ENCODE measurements at places on chromosomes 3 and 15.
A peak's percentile ranks its signal among the peaks of the same experiment; 100 is the strongest.

GRCh38 chr3:88408935-88409334 lies 259.2 kb downstream of the C3orf38 start:
- no peak for DNase-seq

- DNase-seq = peak; percentile 70
Observed at GRCh38 chr15:26083457-26083856, 220.3 kb upstream of the ATP10A start.

DNA sequence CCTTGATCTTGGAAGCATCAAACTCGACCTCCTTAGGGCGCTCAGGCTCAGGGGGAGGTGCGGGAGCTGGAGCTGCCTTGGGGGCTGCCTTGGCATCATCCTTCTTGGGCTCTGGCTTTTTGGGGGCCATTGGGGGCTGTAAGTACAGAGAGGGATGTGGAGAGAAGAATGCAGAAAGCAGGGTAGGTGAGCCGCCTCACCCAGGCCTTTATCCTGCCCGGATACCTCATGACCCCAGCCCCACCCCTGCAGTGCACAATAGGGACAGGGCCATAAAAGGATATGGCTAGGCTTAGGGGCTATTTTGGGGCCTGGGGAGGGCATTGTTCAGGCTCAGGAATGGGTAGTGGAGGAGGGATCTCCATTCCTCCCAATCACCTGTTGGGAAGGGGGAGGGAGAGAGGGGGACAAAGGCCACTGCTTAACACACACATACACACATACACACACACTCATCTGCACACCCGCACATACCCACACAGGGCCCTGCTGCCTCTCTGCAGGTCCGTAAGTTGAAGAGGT lies at the start of gene MYL3:
Gene MYL3 (minus strand): TSS at position 184 of the 522 bp plus-strand sequence. CDS start 54 bp downstream, at position 130.
- no peak for DNase-seq

- DNase-seq = no peak
Observed at GRCh38 chr3:195186041-195186709, 84.8 kb downstream of the XXYLT1 start.

DNA sequence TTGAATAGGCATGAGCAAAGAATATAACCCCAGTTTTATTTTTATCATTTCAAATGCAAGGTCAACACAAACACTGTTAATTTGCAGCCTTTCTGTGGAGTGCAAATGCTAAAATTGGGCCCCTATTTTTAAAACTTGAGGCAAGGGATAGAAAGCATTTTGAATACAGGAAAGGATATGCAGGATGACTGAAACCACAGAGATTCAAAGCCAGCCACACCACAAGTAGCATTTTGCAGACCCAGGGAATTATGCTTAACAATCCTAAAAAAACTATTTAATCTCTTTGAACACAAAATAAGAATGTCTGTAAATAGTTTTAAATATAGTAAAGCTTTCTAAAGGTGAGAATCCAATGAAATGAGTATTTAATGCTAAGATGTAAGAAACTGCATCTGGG lies 62.9 kb upstream of the TRPC1 start:
- DNase-seq = no peak

DNA sequence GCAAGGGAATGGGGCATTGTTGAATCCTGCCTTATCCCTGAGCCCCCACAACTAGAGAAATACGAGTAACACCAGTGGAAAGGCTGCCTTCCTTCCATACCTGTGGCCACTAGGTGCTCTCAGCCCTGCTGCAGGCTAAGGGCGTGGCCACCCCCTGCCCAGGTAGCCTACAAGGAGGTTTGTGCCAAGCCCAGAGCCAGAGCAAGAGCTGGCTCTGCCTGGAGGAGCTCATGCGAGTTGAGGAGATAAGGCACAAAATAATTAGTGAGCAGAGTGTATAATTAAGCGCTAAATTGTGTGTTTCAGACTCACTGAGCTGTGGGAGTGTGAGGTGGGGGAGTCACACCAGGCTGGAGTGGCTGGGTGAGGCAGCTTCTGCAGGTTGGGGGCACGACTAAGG lies 49.2 kb downstream of the TPRA1 start:
- no peak for DNase-seq

DNA sequence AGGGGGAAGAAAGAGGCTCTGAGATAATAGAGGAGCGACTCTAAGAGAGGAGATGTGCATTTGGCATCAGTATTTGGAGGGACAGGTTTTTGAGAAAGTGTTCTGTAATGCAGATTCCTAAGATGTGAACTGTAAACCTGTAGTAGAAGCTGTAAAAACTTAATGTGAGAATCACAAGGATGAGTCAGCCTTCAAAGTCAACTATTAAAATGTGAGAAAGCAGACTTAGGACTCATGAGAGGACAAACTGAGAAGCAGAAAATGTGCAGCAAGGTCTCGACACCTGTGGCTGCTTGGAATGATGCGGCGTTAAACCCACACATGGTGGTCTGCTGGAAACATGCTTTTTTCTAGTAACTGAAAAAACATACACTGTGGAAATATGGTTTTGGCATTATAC lies 36.0 kb downstream of the USP13 start:
- DNase-seq = no peak

DNA sequence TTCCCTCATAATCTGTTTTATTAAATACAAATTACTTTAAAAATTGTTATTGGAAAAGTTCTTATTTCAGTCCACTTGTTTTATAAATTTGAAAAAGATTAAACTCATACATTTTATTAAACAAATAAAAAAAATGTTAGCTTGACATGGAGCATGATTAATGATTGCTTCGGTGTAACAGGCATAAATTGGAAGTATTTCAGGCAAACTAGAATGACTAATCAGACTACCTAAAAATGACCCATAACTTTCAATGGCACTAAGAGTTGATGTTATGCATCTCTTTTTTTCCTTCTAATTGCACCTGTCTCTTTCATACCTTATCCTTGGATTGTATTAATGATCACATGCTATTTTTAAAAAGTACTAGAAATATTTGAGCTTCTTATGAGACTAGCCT lies 343.3 kb downstream of the ZNF385D start:
- DNase-seq = no peak

- peak; percentile 11 for DNase-seq
Observed at GRCh38 chr3:170054204-170054603, 16.4 kb downstream of the GPR160 start.

GRCh38 chr3:128879991-128880390 lies 571 bp downstream of the ACAD9 start:
- no peak for DNase-seq

DNA sequence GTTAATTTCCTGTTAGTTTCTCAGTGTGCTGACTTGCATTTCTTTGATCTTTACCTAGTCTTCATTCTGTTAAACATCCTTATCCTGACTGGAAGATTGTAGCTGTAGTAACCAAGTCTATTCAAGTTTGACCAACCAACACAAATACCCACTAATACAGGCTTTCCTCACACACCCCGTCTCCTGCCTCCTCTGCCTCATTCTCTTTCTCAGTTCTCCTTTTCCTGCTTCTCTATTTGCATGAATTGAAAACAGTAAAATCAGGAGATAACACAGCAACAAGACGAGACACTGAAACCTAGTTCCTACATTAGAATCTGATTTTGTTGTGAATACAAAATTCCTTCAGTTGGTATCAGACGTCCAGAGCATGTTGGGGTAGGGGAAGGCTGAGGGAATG lies 116.9 kb upstream of the ARPP21 start:
- DNase-seq = no peak

DNA sequence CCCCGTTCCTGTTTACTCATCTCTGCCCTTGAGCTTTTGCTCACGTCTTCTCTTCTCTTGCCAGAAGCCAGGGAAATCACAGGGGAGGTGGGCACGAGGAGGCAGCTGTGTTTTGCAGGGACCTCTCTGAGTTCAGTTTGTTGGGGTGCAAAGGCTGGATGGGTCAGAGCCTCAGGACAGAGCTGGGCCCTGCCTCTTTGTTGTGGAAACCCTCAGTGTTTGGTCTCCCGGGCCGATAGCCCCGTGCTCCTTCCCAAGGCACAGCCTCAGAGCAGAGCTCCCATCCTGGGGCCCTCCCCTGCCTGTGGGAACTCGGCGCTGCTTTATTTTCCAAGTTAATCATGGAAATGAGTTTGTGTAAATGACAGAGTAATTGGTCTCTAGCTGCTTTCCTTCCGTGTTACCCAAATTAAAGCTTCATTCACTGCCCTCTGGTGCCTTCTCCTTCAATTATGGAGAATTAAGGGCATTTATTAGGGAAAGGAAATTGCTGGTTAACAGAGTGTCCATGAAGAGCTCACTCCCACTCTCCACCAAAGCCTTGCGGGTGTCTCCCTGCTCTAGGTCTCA lies 40.9 kb downstream of the BDH1 start:
- DNase-seq = no peak

DNA sequence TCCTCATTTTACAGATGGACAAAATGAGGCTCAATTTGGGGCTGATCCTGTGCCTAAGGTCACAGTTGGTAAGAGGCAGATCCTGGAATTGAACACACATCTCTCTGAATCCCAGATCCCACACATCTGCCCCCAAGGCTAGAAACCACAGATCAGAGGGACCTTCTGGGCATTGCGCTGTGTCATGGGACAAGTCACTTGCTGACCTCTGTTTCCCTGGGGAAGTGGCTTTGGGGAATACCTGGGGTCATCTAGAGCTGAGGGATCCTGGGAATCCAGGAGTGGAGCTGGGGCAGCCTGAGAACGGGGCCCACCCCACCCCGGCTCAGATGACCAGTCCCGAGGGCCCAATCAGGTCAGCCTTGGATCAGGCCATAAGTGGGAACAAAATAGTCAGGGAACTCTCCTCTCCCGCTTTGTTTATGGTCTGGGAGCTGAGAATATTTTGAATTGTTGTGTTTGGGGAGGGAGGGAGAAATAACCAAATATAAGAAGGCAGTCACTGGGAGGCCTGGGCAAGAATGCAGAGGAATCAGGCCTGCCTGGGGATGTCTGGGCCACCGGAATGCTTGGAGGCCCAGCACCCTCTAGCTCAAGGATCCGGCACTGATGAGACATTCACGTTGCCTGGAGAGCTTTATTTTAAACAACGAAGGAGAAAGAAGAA lies 8.8 kb upstream of the SLC6A6 start:
- no peak for DNase-seq

GRCh38 chr3:65578861-65579260 lies 459.9 kb downstream of the MAGI1 start:
- no peak for DNase-seq

GRCh38 chr3:181189556-181189955 lies 200.0 kb upstream of the DNAJC19 start:
- DNase-seq = no peak

DNA sequence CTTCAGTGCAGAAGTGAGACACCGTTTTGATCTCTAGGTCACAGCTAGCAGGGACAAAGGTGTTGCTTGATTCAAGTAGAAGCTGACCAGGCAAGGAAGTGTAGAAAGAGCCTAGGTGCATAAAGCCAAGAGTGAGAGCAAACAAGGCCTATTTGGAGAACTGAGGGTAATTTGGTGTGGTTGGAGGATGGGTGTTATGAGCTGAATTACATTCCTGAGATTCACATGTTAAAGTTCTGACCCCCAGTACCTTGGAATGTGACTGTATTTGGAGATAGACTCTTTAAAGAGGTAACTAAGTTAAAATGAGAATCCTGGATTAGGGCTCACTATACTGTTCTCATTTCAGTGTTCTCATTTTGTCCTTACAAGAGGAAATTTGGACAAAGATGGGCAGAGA lies 191.3 kb downstream of the ZMAT3 start:
- DNase-seq = no peak

DNA sequence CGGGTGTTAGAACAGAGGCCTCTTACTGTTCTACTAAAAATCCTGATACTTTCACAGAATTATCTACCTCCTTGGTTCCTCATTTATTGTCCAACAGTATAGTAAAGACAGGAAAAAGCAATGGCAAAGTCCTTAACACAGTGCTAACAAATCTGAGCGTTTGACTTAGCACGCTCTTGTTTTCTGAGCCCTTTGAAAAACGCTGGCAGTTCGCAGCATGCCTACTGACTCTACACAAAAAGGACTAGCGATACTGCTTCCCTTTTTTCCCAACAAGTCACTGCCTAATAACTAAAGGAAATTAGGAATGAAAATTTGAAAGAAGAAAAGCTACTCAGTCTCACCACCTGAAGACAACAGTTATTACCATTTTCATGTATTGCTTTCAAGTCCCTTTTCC lies 34.8 kb upstream of the CEMIP start:
- no peak for DNase-seq

GRCh38 chr3:62795978-62796657 lies 79.1 kb downstream of the CADPS start:
- no peak for DNase-seq

- DNase-seq = no peak
Observed at GRCh38 chr3:72126441-72127223, 341.7 kb upstream of the PROK2 start.

DNA sequence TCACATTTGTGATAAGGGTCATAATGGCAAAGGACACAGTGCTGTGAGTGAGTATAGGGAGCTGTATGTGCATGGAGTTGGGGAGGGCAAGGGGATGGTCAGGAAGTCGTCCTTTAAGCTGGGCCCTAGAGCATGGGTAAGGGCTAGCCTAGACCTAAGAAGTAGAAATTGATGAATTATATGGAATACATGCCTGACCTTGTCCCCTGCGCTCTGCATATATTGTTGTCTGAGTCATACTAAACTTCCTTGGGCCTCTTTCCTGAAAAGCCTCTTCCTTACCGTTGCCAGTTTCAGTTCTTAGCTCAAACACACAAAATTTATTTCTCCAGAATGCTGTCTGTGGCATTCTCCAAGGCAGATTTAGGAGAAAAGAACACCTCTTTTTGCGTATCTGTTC lies 4.6 kb downstream of the SNRK start:
- no peak for DNase-seq

GRCh38 chr3:52123106-52123725 lies 31.0 kb downstream of the POC1A start:
- DNase-seq = peak; percentile 78

DNA sequence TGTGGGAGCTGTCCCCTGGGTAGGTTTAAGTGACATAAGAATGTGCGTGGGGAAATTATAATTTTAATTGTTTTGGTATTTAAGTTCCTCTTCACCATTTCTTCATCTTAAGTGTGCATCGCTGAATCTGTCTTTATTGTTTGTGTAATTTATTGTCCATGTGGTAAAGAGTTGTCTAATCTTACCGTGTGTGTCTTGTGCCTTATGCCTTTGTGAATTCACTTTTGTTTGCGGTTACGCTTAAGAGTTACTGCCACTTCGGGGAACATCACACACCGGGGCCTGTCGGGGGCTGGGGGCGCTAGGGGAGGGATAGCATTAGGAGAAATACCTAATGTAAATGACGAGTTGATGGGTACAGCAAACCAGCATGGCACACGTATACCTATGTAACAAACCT lies 767 bp downstream of the WDR48 start:
- peak; percentile 5 for DNase-seq

GRCh38 chr3:196502775-196503195 lies 783 bp downstream of the RNF168 start:
- peak; percentile 55 for DNase-seq

DNA sequence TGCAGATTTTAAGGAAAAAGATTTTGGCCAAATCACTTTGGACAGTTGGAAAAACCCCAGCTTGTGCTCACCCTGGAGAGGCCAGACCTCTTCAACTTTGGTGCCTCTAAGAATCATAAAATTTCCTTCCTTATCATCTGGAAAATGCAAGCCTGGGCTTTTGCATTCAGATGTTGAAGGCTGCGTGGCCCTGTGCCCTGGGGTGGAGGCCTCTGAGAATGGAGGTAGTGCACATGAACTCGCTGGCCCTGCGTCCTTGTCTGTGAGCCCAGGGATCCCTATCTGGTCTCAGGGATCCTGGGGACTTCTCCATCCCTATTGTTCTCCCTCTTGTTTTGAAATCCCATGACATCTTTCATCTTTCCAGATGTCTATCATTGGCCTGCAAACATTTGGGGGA lies 64.6 kb upstream of the ARNT2 start:
- no peak for DNase-seq

- DNase-seq = no peak
Observed at GRCh38 chr3:39638301-39638700, 170.8 kb downstream of the MOBP start.

All from cerebellar cortex (tissue), 1 donor.